ENCODE measurements at places on chromosomes 13 and 19.

GRCh38 chr19:35216833-35217648 lies 11.5 kb downstream of the FAM187B start:
- DNase-seq, result no peak

- DNase-seq, result no peak
Measured at GRCh38 chr13:20815464-20815863, 41.7 kb upstream of the EEF1AKMT1 start.

GRCh38 chr13:59458908-59459579 lies 704.7 kb downstream of the DIAPH3 start:
- no peak for DNase-seq

DNA sequence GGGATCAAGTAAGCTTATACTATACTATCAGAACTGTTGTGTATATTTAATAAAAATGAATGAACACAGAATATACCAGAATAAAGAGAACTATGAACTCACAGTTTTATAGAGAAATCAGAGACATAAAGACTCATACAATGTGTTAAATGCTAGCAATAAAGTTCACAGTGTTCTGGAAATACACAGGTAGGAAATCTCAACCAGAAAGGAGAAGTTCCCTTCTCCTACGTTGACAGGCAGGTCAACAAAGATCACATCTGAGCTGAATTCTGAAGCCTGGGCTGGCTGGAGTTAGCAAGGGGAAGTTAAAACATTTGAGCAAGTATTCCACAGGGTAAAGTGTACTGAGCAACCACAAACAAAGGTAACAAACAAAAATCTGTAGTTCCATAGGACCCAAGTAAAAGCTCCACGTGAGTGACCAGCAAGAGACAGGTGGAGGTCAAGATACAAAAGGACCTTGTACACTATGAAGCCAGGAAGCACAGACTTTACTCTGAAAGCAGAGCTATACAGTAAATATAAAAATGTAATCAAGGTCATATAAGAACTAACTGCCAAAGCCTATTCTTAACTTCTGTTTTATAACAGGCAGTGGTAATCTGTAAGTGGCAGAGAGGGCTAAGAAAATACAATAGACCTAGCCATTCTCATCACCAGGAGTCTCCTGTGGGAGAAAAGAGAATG lies 13.0 kb downstream of the FBXL3 start:
- no peak for DNase-seq

GRCh38 chr13:76129305-76130000 lies 493.3 kb downstream of the LMO7 start:
- no peak for DNase-seq

- no peak for DNase-seq
Measured at GRCh38 chr19:42038666-42039065, 31.3 kb downstream of the GRIK5 start.

- DNase-seq, result no peak
Measured at GRCh38 chr13:83450591-83450990, 431.7 kb downstream of the SLITRK1 start.

DNA sequence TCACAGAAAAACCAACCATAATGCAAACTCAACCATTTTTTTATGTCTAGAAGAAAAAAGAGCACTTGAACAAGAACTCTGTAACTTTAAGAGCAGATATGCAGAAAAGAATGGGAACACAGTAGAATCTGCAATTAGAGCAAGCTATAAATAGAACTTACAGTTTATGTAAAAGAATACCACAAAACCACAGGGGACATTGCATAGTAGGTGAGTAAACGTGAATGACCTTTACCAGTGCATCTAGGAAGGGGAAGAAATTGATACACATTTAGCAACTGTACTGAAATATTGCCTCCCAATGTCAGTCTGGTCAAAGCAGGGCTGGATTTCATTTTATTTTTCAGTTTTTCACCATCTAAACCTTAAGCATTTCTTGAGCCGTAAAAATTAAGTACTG lies 242.2 kb upstream of the EDNRB start:
- DNase-seq, result no peak

GRCh38 chr13:39347926-39348901 lies 254.8 kb downstream of the LHFPL6 start:
- no peak for DNase-seq

GRCh38 chr13:101714195-101714594 lies 261.7 kb downstream of the ITGBL1 start:
- no peak for DNase-seq
